ENCODE measurements at places on chromosomes 2 and 18.

GRCh38 chr18:43310239-43310638 is 32.9 kb upstream of the SYT4 start:
- no peak for DNase-seq

DNA sequence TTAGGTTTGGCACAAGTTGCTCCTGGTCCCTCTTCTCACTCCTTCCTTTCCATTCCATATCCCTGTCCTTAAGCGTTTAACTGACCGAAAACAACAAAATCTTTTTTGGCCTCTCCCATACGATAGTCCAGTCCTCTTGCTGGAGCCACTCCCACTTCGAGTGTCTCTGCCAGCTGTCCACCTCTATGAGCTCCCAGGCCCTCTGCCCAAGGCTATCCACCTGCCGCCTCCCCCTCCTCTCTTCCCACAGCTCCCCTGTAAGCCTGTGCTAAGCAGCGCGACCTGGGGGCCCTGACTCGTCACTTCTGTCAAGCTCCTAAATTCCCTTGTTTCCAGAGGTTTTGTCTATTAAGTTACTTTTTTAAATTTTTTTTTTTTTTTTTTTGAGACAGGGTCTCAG is 47.0 kb upstream of the FOSL2 start:
- DNase-seq, result no peak

- DNase-seq, result no peak
These were observed 164.5 kb downstream of the TDRD15 start for GRCh38 chr2:21288299-21288698.

- DNase-seq, result no peak
These were observed 113.3 kb upstream of the CAPN13 start for GRCh38 chr2:30920511-30920910.

GRCh38 chr2:127515383-127515915 is 10.8 kb downstream of the IWS1 start:
- no peak for DNase-seq

- no peak for DNase-seq
These were observed 174.9 kb downstream of the RAB3GAP1 start for GRCh38 chr2:135226961-135227360.

- no peak for DNase-seq
These were observed 319.8 kb downstream of the CTNNA2 start for GRCh38 chr2:79832511-79833234.

DNA sequence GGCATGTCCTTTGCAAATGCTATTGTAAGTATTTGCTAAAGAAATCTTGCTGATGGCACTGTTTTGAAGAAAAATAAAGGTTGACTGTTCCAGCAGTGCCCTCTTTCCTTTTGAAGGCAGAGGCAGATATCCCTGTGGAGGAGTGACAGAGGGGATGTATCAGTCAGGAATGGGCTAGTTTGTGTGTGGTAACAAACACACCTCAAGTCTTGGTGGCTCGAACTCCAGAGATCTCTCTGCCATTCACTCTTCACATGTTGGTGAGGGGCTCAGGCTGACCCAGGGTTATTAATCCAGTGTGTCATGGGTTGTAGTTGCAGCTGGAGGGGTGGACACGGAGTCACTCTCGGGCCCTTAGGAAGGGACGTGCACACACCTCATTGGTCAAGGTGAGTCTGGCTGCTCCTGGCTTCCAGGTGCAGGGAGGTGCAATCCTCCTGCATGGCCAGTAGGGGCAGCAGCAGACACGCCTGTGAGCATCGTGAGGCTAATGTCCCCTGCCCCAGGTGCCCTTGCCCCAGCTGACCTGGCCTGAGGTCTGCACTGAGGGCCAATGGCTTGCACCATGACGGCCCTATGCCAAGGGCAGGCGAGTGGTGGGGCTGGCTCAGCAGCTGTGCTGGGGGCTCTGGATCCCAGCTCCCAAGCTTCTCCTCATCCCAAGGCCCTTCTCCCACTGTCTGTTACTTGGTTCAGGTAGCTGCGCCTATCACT is 146.5 kb downstream of the ASB1 start:
- DNase-seq, result no peak

DNA sequence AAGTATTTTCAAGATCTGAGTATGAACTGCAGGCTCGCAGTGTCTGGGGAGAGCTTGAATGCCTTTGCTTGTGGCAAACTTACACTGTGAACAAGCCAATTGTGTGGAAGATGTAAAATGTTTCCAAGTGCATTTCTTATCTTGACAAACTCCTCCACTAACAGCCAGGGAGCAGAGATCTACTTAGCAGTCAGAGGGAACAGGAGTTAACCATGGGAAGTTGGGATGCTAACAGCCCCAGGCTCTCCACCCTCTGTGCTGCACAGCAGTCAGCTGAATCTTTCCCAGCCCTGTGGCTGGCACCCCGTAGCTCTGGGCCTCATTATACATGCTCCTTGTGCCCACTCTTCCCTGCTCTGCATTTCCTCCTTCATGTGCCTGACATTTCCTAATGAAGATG is 450.2 kb downstream of the TSN start:
- DNase-seq, result no peak

- no peak for DNase-seq
These were observed 147.8 kb downstream of the FTCDNL1 start for GRCh38 chr2:199703199-199703598.

- no peak for DNase-seq
These were observed 239.5 kb downstream of the CNTNAP5 start for GRCh38 chr2:124264551-124265091.

GRCh38 chr2:145344076-145344724 is 824.3 kb upstream of the ZEB2 start:
- DNase-seq, result no peak

DNA sequence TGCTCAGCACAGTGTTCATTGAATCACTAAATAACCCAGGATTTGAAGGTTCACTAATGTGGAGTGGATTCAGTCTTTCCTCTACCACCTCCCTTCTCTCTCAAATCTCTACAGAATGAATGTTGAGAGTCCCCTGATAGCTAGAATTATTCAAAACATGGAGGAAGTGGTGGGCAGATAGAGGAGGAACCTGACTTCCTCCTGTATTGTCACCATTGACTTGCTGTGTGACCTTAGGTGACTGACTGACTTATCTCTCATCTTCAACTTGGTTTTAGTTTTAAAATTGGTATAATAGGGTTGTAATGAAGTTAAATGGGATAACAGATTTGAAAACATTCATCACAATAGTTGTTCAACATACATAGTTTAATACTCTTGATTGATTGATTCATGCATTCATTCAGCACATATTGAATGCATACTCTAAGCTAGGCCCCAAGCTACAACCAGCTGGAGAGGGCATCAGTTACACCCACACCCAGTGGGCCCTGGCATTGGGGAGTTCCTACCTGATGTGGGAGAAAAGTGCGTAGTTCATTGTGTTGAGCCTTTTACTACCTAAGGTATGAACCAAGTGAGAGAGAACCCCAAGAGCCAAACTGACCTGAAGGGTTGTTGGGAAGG is 96.0 kb downstream of the WDR7 start:
- DNase-seq, result no peak

DNA sequence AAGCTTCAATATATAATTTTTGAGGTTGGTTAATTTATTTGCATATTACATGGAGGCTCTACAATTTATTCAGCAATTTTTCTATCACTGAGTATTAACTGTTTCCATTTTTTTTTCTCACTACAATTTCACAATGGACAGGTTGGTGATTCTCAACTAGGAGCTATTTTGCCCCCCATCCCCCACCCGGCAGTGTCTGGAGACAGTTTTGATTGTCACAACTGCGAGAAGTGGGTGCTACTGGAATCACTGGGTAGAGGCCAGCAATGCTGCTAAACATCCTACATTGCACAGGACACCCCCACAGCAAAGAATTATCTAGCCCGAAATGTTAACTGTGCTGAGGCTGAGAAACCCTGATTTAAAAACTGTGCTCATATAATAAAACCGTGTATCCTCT is 82.6 kb downstream of the CCDC93 start:
- DNase-seq, result no peak

GRCh38 chr18:77960791-77961410 is 711.3 kb downstream of the GALR1 start:
- no peak for DNase-seq

DNA sequence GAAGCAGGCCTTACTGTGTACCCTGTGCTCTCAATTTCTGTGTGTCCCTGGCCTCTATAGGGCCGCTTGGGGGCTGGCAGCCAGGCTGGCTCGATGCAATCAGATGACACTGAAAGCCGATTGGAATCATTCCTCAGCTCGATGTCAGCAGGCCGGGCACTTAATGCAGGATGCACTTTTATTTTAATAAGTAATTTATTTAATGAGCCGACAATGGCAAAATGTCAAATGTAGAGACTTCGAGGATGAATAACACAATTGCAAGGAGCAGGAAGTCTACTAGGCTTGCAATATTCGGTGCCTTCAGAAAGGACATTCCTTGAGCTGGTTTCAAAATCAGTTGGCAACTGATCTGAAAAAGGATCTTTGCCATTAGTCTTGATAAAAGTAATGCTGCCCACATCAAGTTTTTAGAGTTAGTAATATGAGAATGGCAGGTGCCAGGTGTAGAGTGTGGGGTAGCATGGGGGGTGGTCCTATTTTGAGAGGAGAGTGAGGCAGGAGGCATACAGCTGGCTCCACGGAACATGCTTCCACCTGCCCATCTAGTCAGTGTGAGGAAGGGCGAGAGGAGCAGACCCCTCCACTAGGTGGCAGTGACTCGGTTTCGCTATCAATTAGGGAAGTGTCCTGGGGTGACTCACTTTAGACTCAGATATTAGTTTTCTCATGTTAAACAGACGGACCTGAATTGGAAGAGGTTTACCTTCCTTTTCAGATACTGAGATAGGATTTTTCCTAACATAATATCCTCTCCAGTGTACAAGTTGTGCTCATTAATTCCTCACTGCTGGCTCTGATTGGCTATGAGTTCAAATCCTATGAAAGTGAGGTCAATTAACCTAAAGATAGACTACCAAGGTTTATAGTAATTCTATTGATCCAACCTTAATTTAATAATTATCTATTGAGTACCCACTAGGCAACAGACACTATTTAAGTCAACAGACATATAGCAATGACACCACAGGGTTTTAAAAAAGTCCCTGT is 80.9 kb downstream of the NABP1 start:
- peak; percentile 72 for DNase-seq

DNA sequence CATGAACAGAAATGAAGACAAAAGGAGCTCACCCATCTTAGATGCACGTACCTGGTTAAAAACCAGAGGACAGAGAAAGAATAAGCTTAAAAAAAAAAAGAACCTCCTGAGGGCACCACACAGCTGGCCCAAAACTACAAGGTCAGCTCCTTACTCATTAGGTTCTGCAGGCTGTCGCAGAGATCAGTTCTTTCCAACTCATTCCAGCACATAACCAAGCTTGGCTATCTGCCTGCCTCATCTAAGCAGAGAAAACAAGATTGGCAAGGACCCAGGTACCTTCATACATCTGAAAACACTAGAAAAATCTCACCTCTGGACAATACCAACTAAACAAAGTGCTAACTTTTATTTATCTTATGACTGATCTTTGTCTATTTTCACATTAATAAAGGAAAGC is 89.9 kb downstream of the NOL10 start:
- no peak for DNase-seq

DNA sequence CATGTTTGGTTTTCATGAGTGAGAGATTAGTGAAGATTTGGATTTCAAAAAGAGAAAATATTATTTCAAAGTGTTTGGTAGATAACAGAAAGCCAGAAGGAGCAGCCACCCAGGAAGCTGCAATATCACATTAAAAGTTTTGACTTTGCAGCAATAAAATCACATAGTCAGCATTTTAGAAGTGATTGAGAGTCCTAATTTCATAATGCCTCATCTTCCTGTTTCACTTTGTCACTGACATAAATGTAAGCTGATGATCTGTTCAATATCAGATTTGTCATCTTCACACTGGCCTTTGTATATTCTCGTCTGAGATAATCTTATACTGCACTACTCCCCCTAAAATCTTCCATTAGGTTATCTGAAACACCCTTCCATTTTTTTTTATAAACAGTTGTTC is 690.5 kb downstream of the ADCYAP1 start:
- DNase-seq, result no peak

GRCh38 chr2:17136877-17137276 is 381.4 kb downstream of the RAD51AP2 start:
- DNase-seq, result no peak

DNA sequence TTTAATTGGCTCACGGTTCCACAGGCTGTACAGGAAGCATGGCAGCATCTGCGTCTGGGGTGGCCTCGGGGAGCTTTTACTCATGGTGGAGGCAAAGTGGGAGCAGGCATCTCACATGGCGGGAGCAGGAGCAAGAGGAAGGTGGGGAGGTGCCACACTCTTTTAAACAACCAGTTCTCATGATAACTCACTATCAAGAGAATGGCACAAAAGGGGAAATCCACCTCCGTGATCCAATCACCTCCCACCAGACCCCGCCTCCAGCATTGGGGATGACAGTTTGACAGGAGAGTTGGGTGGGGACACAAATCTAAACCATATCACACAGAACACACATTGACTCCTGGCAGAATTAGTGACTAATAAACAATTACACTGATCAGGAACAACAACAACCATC is 68.6 kb upstream of the ACKR3 start:
- no peak for DNase-seq

- DNase-seq, result no peak
These were observed 56.9 kb upstream of the SPRED2 start for GRCh38 chr2:65489269-65489668.

DNA sequence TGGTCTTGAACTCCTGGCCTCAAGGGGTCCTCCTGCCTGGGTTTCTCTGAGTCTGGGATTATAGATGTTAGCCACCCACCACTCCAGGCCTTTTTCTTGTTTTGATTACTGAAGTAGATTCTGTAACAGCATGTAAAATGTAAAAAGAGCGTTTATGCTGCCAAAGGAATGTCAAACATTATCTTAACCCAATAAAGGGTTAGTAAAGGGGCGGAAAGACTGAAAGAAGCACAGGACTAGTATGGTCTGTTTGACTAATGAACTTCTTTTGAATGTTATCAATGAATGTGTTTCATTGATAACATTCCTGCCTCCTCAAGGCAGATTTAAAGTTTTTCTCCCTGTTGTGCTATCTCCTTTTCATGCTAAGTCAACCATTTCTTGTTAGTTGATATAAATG is 29.4 kb downstream of the GPD2 start:
- DNase-seq, result no peak

GRCh38 chr2:20672201-20672951 is 5.4 kb downstream of the GDF7 start:
- no peak for DNase-seq

- no peak for DNase-seq
These were observed 37.9 kb downstream of the GEMIN6 start for GRCh38 chr2:38815936-38816335.

- DNase-seq, result no peak
These were observed 12.7 kb downstream of the ICOS start for GRCh38 chr2:203949228-203949627.

GRCh38 chr2:56034258-56034657 is 110.7 kb upstream of the EFEMP1 start:
- no peak for DNase-seq

DNA sequence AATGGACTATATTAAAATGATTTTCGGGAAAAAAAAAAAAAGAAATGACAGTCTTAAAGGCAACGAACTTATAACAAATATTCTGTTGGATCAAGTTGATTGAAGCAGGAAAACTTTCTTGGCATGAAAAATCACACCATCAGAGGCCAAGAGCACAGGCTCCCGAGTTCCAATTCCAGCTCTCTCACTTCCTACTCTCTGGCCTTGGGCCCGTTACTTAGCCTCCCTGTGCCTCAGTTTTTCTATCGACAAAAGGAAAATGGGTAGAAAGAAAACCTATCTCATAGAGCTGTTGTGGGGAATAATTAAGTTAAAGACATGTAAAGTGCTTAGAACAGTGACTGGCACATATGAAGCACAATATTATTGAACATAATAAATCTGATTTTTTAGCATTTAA is 74.2 kb downstream of the HNRNPLL start:
- no peak for DNase-seq

- no peak for DNase-seq
These were observed 503 bp downstream of the ANXA4 start for GRCh38 chr2:69742322-69742952.

- DNase-seq, result no peak
These were observed 179.3 kb downstream of the GLI2 start for GRCh38 chr2:120914839-120915521.
